ENCODE measurements at places on chromosomes 3 and 15.

DNA sequence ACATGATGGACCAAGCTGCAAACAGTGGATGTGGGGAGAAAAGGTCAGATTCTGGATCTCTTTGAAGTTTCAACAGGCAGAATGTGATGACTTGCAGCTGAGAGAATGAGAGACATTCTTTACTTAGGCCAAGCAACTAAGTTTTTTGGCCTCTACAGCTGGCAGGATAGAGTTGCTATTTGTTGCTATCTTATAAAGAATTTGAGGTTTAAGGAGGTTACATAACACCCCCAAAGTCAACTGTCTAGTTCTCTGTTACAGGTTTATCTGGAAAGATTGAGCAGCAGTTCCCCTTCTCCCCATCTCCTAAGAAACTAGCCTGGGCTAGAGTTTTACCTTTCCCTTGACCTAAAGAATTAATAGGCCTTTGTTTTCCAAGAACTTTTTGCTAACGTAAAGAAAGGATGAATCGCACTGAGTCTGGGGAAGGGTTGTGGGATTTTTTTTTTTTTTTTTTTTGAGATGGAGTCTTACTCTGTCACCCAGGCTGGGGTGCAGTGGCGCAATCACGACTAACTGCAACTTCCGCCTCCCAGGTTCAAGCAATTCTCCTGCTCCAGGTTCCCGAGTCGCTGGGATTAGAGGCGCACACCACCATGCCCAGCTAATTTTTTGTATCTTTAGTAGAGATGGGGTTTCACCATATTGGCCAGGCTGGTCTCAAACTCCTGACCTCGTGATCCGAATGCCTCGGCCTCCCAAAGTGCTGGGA lies 26.6 kb upstream of the SLMAP start:
- no peak for DNase-seq

DNA sequence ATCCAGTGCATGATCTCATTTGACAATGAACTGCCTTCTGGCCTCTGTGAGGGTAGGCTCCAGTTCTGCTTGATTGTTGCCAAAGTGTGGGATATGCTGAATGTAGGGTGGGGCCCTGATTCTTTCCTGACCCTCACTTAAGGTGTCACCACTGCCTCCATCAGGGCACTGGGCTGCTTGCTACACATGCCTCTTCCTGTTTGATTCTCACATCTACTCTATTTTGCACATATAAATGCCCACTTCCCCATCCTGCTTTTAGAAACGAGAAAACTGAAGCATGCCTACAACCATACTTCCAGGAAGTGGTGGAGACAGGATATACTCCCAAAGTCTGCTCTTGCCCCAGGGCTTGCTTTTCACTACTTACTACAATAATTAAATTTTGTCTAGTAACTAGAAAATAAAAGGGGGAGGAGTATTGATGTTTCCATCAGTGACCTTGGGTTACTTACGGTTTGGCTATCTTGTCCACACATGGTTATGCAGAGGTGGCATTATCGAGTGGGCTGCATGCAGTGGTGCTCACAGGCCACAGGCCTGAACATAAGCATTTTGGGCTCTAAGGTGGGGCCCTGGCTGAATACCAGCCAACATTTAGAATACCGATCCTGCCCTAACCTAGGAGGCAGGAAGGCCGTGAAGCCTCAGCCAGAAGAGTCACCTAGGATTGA lies 6.7 kb downstream of the ZDHHC3 start:
- no peak for DNase-seq

GRCh38 chr3:70094197-70094596 lies 94.7 kb downstream of the SAMMSON start:
- DNase-seq: no peak

GRCh38 chr3:19103510-19103909 lies 44.8 kb upstream of the KCNH8 start:
- no peak for DNase-seq

GRCh38 chr3:136750897-136751315 lies 1.3 kb downstream of the STAG1 start:
- DNase-seq: no peak

DNA sequence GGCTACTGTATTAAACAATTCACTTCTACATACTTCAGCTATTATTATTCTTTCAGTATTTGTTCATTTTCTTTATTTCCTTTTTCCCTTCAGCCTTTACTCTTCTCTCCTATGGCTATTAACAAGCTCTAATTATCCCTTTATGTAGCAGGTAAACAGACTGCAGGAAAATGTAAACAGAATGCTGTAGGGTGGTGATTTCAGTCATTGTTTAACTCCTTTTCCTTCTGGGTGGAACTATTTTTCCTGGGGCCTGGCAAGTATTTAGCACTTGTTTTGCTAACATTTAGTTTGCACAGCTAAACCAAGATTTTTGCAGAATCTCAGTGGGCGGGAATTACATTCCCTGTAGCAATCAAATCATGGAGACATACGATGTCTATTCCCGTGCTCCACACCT lies 14.4 kb downstream of the RARB start:
- DNase-seq: no peak

DNA sequence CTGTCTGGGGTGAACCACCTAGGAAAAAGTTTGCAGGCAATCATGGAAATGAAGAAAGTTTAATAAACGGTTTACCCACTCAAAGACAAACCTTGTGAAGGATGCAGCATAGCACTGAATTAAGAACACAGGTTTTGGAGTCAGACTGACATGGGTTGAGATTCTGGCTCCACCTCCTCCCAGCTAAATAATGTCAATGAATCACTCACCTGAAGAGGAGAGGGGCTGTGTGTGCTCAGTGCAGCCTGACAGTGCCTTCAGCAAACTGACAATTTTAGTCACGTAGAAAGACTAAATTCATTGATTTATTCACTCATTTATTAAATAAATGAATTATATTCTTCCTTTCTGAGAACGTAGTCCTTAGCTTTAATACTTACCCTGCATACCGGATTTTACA lies 18.9 kb downstream of the NR1I2 start:
- DNase-seq: no peak

DNA sequence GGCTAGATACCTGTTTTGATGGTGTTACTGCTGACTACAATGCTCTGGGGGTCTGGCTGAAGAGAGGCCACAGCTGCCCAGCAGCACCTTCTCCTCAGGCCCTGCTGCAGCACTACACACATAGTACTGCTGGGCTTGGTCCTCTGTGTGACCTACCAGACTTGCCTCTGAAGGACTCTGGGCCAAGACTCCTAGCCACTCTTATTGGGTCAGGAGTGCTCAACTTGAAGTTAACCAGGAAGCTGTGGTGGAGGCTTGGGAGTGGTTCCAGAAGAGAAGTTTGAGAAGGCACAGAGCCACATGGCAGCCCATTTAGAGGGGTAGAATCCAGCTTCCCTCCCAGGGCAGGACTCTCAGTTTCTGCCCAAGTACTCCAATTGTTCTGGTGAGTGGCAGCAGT lies 16.6 kb downstream of the ELP6 start:
- DNase-seq: no peak

DNA sequence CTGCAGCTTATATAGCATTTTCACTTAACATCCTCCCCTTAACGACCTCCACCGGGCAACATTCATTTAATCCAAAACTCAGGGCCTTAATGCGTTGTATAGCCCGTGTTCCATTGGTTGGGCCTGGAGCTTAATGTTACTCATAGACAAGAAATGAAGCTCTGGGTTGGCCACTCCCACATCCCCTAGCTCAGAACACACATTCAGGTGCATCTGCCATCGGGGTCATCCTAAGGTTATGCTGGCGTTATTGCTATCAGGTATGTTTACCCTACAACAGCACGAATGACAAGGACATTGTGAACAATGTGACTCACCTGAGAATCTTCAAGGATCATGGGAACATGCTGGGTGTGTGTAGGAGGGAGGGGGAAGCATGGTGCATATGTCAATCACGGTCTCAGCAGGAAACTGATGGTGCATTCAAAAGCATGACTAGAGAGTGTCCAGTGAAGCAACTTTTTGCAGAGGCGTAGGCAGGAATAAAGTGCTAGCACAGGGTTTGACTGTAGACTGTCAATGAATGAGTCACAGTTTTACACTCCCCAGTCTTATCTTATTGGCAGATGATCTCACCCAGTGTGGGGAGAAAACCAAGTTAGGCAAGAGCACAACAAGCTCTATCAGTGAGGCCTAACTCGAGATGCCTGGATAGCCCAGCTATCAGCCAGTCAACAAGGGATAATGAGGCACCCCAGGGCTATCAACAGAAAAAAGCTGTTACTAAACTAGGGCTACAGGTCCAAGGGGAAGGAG lies 402.1 kb upstream of the MCTP2 start:
- peak; percentile 89 for DNase-seq

- DNase-seq: no peak
These were observed 18.5 kb upstream of the REC114 start for GRCh38 chr15:73424506-73424905.

DNA sequence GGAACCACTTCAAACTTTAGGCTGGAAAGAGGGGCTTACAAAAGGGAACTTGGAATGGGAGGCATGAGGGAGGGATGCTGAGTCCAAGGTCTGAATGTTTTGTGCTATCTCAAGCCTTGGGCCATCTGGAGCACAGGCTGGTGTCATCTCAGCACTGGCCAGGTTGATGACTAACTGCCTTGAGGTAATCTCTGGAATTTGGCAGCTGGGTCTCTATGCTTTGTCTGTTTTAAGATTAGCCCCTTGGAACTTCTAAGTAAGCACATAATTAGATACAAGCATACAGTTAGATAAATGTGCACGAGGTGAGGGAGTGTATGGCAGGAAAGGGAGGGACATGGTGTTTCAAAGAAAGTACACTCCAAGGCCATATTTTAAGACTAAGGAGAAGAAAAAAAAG lies 252.4 kb upstream of the CCDC54 start:
- DNase-seq: no peak

DNA sequence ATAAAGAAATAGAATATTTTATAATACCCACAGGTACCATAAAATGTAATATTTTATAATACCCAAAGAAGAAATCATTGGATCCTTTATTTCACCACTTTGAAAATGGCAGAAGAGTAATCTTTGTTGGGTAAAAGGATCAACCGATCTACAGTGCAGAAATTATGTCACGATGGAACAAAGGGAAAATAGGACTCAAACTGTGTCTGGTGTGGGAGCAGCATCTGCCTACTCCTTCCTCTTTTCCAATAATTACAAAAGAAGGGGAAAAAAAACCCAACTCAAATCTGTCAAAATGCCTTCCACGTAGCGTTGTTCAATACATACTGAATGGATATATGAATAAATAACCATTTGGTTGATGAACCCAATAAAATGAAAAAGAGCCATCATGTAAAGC lies 492.6 kb upstream of the TBL1XR1 start:
- no peak for DNase-seq

- DNase-seq: peak; percentile 67
These were observed 76.1 kb downstream of the CD200 start for GRCh38 chr3:112409041-112409440.

GRCh38 chr3:14282706-14283075 lies 104.1 kb downstream of the LSM3 start:
- DNase-seq: no peak

DNA sequence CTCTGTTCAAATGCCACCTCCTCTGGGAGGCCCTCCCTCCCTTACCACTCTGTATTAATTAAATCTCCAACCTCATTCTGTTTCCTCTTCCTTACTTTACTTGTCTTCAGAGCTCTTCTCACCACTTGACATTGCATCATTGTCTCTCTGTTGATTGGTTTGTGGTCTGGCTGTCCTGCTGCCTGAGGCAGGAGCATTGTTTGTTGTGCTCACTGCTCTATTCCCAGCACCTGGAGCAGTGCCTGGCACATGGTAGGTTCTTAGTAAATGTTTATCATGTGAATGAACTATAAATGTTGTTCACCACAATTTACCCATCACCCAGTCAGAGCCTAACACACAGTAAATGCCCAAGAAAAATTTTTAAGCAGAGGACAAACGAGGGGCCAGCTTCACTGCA lies 6.7 kb upstream of the BFSP2 start:
- no peak for DNase-seq

DNA sequence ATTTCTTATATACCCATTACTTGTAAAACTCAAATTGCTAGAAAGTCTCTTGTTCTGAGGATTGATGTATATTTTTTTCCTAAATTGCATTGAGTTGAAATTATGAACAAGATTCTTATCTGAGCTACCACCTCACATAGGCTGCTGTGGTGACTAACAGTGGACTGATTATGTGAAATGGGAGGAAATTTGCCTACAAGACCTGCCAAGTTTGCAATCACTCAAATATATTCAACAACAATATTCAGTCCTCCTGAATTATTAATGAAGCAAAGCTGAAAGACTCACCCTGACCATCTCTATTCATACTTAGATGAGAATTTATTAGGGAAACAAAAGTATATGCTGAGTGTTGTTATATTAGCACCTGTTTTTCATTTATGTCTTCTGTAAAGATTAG lies 412.6 kb upstream of the SEMA6D start:
- no peak for DNase-seq

GRCh38 chr3:42803414-42804105 lies 730 bp downstream of the HIGD1A start:
- DNase-seq: peak; percentile 50

GRCh38 chr3:71488391-71488809 lies 95.1 kb downstream of the FOXP1 start:
- no peak for DNase-seq

GRCh38 chr3:51709004-51709420 lies 2.1 kb downstream of the GRM2 start:
- DNase-seq: no peak

DNA sequence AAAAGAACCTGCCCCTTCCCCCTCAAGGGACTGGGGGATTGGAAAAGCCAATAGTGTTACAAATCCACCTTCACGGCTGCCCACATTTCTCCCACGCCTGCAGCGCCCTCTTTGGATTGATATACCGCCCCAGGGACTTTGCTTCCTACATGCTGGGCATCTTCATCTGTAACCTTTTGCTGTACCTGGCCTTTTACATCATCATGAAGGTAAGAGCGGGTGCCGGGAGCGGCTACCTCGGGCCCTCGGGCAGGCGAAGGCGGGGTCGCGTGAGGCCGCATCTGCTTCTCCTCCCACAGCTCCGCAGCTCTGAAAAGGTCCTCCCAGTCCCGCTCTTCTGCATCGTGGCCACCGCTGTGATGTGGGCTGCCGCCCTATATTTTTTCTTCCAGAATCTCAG lies 73.1 kb downstream of the USF3 start:
- peak; percentile 3 for DNase-seq

DNA sequence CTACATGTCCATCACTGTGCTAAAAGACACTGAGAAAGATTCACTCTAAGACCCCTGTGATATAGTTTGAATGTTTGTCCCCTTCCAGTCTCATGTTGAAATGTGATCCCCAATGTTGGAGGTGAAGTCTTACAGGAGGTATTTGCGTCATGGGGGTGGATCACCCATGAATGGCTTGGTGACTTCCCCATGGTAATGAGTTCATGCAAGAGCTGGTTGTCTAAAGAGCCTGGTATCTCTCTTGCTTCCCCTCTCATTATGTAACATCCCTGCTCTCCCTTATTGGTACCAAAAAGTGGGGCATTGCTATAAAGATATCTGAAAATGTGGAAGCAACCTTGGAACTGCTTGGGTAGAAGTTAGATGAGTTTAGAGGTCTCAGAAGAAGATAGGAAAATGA lies 32.2 kb upstream of the FAM174B start:
- no peak for DNase-seq

Measured in DMS53 (cell line).